ENCODE measurements at places on chromosomes 2 and 18.

- no peak for DNase-seq
Observed at GRCh38 chr2:20532634-20533437, 86.0 kb downstream of the RHOB start.

- no peak for DNase-seq
Observed at GRCh38 chr18:48149020-48149685, 218.7 kb upstream of the SMAD2 start.

DNA sequence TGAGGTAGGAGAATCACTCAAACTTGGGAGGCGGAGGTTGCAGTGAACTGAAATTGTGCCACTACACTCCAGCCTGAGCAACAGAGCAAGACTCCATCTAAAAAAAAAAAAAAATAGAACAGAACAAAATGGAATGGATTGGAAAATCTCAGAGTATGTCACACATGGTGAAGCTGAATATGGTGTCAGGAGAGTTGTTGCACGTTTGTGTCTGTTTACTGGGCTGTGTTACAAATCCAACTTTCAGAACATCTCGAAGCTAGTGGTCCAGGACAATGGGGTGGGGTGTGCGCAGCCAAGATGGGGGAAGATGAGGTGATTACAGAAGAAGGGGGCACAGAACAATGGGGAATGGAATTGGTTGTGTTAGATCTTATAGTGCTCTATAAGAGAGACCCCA, 17.6 kb downstream of the SAG start:
- DNase-seq = no peak

DNA sequence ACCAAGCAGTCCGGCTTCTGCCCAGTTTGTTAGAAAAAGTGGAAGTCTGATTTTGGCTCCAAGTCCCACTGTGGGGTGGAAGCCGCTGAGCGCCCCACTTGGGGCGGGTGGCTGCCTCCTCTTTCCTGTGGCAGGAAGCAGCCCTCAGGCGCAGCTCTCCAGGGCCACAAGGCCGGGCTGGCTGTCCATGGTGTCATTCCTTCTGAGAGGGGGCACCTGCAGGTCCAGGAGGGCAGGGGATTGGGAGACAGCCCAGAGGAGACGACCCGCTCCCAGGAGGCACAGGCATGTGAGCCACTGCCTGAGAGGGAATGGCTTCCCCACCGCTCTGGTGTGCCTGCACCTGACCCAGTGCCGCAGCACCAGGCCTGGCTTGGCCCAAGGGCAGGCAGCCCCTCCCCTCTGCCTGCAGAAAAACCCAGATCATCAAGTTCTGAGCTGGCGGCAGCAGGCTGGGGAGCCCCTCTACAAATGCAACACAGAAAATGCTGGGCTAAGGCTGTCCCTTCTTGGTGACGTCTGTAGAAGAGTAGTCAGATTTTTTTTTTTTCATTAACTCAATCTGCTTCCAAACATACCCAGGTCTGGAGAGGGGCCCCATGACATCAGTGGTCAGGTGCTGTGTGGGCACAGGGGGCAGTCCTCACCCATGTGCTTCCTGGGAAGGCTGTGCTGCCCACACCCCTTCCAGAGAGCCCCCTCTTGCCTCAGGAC, 38.4 kb downstream of the HS6ST1 start:
- no peak for DNase-seq

GRCh38 chr2:14524803-14525080, 107.8 kb upstream of the LRATD1 start:
- no peak for DNase-seq

- no peak for DNase-seq
Observed at GRCh38 chr2:108932736-108933332, 56.2 kb downstream of the EDAR start.

DNA sequence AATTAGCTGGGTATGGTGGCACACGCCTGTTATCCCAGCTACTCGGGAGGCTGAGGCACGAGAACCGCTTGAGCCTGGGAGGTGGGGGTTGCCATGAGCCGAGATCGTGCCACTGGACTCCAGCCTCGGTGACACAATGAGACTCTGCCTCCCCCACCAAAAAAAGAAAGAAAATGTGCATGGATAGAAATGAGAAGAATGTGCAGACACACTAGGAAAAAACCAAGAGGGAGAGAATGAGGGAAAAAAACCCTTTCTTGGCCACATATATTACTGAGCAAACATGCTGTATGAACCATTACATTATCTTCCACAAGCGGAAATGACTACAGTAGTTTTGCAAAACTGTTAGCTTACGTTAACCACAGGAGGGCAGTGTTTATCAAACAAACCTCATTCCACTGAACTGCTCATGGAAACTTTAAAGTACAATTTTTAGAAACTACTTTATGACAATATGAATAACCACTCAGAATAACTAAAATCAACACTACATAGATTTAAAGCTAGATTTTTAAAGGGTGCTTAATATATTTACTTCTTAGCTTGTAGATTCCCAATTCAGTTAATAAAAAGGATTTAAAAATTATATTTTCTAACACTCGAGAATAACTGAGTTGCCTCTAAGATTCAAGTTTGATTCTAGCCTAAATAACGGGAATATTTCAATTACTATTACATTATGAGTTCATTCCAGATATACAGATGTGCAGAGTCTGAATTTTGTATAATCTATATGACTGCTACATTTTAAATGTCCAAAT, 26.4 kb downstream of the ASXL2 start:
- no peak for DNase-seq

GRCh38 chr18:25495606-25496005, 143.6 kb upstream of the ZNF521 start:
- no peak for DNase-seq

GRCh38 chr2:218884519-218884918, 3.9 kb downstream of the WNT10A start:
- no peak for DNase-seq

DNA sequence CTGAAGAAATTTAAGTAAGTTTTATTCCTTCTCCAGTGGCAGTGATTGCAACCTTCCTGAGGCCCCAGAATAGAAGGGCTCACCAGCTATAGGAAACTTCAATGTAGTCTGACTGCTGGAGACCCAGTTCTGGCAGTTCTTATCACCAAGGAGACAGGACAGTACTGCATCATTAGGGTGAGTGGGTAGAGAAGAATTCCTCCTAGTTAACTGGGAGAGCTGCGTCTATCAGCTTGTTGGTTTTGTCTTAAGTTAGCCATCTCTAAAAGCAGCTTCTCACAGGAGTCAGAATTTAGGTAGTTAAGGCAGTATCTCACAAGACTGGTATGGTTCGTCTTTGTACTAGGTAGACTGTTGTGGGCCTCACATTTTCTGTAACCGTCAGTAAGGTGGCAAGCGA, 3.3 kb upstream of the MSTN start:
- no peak for DNase-seq

- DNase-seq = no peak
Observed at GRCh38 chr18:11821643-11822237, 29.5 kb upstream of the CHMP1B start.

DNA sequence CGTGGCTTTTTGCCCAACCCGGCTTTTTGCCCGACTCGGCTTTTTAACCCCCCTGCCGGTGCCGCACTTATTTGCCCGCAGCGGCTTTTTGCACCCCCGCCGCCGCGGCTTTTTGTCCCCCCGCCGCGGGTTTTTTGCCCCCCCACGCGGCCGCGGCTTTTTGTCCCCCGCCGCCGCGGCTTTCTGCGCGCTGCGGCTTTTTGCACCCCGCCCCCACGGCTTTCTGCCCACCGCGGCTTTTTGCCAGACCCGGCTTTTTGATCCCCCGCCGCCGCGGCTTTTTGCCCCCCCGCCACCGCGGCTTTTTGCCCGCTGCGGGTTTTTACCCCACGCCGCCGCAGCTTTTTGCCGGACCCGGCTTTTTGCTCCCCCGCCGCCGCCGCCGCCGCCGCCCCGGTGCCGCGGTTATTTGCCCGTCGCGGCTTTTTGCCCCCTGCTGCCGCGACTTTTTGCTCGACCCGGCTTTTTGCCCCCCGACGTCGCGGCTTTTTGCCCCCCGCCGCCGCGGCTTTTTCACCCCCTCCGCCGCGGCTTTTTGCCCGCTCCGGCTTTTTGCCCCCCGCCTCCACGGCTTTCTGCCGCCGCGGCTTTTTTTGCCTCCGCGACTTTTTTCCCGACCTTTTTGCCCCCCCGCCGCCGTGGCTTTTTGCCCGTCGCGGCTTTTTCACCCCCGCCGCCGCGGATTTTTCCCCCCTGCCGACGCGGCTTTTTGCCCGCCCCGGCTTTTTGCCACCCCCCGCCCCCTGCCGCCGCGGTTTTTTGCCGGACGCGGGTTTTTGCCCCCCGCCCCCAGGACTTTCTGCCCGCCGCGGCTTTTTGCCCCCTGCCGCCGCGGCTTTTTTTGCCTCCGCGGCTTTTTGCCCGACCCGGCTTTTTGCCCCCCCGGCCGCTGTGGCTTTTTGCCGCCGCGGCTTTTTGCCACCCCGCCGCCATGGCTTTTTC, 2786.5 kb downstream of the RPIA start:
- no peak for DNase-seq

DNA sequence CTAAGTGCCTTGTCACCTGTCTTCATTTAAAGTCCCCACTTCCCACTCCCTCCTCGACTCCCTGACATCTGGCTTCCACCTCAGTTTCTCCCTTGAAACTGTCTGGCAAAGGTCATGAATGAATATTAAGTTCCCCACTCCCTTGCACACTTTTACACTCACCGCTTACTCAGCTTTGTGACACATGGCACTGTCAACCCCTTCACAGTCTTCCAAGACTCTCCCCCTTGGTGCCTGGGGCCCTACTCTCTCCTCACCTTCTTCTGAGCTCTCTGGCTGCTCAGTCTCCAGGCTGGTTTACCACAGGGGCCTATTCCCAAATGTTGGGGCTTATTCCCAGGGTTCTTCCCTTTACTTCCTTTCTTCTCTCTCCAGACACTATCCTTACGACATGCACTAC, 17.9 kb upstream of the PTPN4 start:
- no peak for DNase-seq

- no peak for DNase-seq
Observed at GRCh38 chr2:120225549-120226065, 2.4 kb upstream of the TMEM185B start.

DNA sequence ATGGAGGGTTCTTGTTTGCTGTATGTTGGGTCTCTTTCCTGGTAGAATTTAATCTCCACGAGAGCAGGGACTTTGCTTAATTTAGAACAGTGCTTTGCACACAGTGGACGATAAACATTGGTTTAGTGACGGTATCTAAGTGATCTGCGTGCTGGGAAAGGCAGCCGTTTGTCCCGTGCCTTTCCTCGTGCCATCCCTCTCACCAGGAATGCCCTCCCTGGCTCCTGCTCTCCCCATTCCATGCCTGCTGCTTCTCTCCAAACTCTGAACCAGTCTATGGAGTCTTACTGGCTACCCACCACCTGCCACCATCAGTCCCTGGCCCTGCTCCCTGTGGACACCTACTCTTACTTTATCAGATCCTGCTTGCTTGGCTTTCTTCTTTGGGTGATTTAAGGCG, 27.3 kb upstream of the TNP1 start:
- no peak for DNase-seq

DNA sequence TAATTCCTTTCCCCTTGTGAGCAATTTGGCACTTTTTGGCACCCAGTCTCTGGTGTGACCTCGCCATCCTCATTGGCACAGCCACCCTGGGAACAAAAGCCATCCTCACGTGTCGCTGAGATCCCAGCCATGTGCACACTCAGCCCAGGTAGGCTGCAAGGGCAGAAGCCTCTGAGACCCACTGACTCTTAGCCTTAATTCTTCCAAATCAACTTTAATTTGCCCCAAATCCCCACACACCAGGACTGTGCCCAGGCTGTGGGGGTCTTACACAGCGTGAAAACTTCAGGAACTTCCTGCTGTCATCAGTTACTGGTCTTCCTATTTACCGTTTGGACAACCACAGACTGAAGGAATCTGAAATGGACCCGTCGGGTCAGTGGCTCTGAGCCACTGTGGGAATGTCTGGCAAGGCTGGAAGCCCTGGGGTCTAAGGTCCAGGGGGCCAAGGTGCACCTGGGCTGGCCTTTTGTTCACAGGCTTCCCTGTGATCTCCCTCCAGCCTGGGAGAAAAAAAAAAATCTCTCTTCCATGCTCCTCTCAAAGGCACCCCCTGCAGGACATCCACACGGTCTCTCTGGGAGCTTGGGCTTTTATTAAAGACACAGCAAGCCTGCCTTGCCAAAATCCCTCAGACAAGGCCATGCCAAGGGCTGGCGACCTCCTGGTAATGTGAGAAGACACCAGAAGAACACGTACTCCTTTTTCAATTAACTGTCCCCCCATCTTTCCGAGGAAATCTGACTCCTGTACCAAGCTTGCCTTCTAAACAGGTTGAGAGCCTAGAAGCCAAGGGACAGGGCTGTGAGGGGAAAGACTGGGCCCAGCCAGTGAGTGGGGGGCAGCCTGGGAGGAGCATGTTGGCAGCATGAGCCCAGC, 42.1 kb upstream of the LAPTM4A start:
- no peak for DNase-seq

DNA sequence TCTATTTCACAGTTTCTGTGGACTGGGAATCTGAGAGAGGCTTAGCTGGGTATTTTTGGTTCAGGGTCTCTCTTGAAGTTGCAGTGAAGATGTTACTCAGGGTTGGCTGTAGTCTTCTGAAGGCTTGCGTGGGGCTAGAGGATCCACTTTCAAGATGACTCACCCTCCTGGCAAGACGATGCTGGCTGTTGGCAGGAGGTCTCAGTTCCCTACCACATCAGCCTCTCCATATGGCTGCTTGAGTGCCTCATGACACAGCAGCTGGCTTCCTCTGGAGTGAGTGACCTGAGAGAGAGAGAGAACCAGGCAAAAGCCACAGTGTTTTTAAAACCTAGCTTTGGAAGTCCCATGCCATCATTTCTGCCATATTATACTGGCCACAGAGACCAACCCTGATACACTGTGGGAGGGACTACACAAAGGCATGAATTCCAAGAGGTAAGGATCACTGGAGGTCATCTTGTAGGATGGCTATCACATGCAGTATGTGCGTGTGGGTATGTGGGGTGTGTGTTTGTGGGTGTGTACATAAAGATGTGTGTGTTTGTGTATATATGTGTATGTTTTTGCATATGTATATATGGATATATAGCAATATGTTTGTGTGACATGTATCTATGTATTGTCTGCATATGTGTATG, 25.1 kb downstream of the DNPEP start:
- no peak for DNase-seq

GRCh38 chr2:85748039-85748734, 5.6 kb upstream of the ATOH8 start:
- no peak for DNase-seq
